RWPE1 (cell line): ENCODE measurements at places on chromosomes 3 and 15.

DNA sequence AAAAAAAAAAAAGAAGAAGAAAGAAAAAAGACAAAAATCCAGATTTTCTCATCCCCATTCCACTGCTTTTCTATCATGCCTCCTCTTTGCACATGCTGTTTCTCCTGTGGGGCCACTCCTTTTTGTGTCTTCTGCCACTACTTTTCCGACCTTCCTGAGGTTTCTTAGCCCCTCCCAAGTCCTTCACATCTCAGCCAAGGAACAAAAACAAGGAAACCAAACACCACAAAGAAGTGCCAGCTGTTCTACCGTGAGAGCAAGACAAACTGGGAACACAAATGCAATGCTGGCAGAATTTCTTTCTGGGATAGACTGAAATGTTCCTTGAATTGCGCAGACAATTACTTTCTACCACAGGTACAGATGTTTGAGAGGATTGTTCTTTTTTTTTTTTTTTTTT, 83.2 kb downstream of the MB21D2 start:
- DNase-seq = no peak

DNA sequence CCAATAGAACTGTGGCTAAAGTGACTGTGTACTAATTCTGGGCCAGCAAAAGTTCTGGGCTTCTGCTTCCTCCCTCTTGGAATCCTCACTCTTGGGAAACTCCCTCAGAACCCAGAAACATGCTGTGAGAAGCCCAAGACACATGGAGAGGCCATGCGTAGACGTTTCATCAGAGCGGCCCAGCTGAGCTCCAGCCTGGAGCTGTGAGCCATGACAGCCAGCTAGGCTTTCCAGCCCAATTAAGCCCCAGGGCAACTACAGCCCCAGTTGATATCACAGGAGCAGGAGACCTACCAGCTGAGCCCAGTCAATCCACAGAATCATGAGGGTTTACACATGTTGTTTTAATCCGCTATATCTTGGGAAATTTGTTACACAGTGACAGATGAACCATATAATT, 43.6 kb upstream of the CNOT10 start:
- DNase-seq = no peak

GRCh38 chr3:36804295-36805055, 40.1 kb upstream of the DCLK3 start:
- no peak for DNase-seq

- no peak for DNase-seq
These were observed 181.0 kb upstream of the PRICKLE2 start for GRCh38 chr3:64406271-64406670.

DNA sequence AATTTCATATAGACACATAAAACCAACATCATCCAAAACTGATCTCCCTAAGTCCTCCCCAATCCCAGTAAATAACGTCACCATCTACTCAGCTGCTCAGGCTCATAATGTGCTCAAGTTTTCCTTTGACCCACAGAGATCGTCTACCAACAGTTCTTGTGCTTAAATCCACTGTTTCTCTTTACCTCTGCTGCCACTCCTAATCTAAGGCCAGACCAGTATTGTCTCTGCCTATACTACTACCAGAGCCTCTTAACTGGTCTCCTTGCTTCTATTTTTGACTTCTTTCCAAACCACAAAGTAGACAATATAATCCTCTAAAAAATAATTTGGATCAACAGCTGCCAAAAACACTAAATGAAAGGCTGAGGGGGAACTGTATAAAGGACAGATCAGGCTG, 65.3 kb downstream of the CLASP2 start:
- DNase-seq = no peak

DNA sequence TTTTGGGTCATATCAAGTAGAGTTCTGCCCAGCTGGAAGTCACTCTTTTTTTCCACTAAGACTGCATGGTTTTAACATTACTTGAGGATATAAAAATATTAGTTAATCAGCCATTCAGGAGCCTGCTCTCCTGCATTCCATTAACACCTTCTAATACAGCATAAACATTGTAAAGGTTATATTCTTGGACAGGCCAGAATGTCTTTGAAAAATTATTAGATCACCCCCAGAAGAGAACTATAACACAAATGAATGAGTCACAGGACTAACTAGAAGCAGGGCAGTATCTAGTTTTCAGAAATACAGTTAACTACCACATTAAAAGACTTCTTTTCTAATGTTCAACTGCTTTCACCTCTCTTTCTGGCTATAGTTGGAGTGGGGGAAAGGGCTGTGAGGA, 80.9 kb downstream of the THBS1 start:
- DNase-seq = no peak

GRCh38 chr3:65582012-65582717, 456.6 kb downstream of the MAGI1 start:
- DNase-seq = no peak

DNA sequence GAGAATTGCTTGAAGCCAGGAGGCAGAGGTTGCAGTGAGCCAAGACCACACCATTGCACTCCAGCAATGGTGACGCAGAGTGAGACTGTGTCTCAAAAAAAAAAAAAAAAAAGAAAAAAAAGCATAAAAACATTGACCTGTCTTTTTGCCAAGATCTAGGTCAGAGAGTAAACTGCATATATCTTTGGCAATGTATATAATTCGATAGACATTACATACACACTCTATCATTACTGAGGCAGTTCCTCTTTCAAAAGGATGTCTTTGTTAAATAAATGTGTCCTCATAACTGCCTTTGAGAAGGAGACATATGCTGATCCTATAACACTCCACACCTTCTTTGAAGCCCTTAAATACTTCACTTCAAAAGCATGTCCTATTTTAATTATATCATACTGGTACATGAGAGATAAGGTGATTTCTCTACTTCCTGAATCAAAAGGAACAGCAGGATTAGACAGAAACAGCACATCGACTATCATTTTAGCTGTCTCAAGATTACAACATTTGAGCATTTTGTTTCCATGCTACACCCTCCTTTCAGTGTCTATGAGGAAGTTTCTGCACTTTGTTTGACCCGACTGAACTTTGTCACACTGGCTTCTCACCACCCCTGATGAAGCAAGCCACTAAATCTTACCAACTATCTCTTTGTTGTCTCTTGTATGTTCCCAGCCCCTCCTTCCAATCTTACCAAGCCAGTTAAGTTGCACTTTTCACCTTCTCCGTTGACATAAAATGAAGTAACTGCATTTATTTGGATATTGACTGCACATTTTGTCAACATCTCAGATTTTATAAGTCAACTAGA, 335.8 kb downstream of the MECOM start:
- DNase-seq = no peak

DNA sequence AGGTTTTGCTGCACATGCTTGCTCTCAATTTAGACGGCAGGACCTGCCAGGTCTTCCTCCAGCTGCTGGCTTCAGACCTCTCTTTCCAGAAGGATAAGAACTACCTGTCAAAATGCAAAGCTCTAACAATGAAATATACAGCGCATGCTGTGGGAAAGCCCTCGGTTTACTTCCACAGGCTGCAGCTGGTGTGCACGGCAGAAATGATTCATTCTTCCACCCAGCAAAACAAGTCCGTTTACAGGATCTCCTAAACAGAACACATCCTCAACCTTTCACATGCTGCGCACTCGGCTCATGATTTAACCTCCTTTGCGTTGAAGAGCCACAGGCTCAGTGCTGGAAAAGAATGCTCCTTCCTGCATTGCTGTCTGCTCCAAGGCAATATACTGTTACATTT, 92.4 kb upstream of the WNT5A start:
- no peak for DNase-seq

GRCh38 chr3:141553055-141553454, 66.2 kb downstream of the RASA2 start:
- no peak for DNase-seq

GRCh38 chr15:53757906-53758305, 1.6 kb downstream of the WDR72 start:
- DNase-seq = no peak

DNA sequence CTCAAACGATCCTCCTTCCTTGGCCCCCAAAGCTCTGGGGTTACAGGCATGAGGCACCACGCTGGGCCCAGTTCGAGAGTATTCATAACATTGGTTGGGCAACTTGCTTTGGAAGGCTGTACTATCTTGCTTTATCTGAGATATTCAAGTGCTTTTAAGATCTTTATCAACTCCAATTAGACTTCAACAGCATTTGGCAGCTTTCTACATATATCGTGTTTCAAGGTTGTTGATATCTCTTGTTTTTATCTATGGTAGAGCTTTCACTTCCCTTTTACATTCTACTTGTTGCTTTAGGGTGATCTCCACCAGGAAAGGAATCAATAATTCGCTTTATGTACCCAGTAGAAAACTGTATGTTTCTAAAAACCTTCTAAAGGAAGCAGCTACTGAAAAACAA, 395.3 kb downstream of the IL5RA start:
- no peak for DNase-seq

GRCh38 chr3:66115858-66116654, 77.3 kb upstream of the MAGI1 start:
- peak; percentile 81 for DNase-seq

- no peak for DNase-seq
These were observed 40.9 kb downstream of the NR1D2 start for GRCh38 chr3:23985747-23986544.

- DNase-seq = no peak
These were observed 4.1 kb downstream of the TNFSF10 start for GRCh38 chr3:172518929-172519640.

DNA sequence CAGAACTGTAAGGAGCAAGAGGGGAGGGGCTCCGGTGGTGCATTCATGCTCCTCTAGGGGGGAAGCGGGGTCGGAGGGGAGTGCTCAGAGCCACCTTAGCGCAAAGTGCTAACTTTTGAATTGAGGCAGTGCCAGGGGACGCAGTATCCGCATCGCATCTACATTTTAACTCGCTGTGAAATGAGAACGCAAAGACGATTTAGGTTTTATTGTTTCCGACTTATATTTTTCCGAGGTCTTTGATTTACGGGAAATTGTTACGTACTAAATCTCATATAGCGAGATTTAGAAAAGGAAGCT, 212 bp downstream of the TCAIM start:
- DNase-seq = no peak

GRCh38 chr3:73511571-73512525, 112.9 kb downstream of the PDZRN3 start:
- no peak for DNase-seq

DNA sequence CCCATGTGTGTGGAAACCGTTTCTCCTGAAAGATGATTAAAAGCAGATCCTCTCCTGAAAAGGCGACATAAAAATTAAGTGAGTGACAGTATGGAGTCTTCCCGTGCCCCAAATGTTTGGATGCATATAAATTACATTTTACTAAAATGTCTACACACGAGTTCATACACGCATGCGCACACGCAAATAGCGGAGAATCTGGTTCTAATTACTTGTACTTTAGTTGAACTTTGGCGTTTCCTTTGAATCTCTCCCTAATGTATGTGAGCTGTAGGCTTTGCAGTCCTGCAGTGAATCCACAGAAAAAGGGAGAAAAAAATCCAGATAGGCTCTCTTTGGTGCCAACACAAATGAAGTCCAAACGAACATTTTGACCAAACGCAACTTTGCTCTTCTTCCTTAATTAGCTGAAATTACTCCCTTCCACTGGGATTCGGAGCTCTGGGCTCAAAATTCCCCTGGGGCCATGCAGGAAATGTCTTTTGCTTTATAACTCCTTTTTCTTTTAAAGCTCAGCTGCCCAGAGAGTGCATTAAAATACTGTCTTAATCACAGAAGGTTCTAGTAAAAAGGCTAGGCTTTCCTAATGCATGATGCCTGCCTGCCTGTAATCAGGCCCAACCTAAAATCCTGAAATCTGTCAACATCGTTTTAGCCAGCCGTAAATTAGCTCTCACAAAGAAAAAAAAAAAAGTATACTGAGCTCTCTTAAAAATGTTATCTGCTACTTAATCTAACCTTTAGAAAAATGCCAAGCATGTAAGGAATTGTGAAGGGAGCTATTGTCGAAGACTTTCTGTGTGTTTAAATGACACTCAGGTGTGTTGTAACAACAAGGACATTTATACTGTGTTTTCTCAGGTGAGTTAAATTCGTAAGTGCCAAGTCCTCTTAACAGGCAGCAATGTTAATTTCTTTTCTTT, 26.2 kb downstream of the RARB start:
- DNase-seq = no peak

GRCh38 chr3:159898147-159898546, 90.5 kb upstream of the IL12A start:
- no peak for DNase-seq

GRCh38 chr15:84944311-84944710, 37.3 kb upstream of the PDE8A start:
- no peak for DNase-seq

DNA sequence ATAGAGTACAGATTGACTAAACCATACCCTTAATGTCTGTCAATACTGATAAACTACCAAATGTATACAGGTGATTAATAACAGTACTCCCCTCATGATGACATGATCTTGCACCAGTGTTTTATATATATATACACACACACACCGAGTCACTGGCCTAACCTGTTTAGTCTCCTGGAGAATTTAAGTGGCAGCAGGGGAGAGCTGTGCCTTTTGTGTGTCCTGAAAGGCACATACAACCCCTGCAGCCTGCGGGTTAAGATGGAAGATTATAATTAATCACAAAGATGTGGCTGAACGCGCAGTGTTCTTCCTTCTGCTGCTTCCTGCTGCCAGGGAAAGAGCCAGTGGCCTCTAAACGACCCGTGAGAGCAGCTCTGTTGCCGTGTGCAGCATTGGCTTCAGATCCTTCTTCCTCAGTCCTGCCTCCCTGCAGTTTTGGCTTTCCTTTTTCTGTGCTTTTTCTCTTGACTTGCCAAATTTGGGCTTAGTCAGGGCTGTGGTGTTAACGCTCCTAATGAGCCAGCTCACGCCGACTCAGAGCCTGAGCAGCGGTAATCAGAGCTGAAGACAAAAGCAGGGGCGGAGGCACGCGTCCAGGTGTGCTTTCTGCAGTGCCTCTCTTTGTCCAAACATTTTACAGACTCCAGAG, 42.5 kb upstream of the UBE3A start:
- peak; percentile 27 for DNase-seq

DNA sequence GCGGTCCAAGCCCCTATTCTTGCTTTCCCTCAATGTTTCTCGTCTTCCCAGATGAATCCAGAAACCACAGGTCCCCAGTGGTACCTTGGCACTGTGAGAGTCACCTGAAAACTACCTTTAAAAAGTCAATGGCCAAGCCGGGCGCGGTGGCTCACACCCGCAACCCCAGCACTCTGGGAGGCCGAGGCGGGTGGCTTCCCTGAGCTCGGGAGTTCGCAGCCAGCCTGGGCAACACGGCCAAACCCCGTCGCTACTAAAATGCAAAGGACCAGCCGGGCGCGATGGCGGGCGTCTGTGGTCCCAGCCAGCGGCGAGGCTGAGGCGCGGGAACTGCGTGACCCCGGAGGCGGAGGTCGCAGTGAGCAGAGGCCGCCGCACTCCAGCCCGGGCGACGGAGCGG, 285.9 kb downstream of the CHL1 start:
- no peak for DNase-seq

DNA sequence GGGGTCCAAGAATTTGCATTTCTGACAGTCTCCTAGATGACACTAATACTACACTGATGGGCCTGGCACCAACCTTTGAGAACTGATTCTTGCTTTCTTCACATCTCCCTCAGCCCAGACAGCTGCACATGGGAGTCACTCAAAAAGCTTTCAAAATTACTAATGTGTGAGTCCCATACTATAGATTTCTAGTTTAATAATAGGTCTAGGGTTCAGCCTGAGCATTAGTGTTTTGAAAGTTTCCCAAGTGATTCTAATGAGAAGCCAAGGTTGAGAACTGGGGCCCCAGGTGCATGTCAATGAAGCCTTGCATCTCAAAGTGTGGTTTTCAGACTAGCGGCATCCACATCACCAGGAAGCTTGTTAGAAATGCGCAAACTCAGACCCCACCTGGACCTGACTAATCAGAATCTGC, 159.9 kb upstream of the CMC1 start:
- no peak for DNase-seq

- DNase-seq = no peak
These were observed 777.6 kb downstream of the ROBO1 start for GRCh38 chr3:78990156-78990555.

GRCh38 chr3:141477224-141477623, 9.6 kb upstream of the RASA2 start:
- peak; percentile 79 for DNase-seq
